ENCODE measurements at places on chromosomes 6 and 20. TPM values are rescaled to one million over a fixed set of nuclear protein-coding genes. Genes with fewer than 3 reads are reported as not detected.

- no peak overlapping the region for H3K4me3 ChIP-seq
- peak overlapping the region; percentile 65 for H3K27ac ChIP-seq
- peaks cover 7% of the 10 kb centered on the region for H3K36me3 ChIP-seq
- peaks cover 59% of the 10 kb centered on the region for H3K4me1 ChIP-seq
- no peak for DNase-seq
Measured at GRCh38 chr20:56439771-56440291, 27.8 kb downstream of the CASS4 start.

CCN5 gene
- total RNA-seq = 0.13 TPM

DNA sequence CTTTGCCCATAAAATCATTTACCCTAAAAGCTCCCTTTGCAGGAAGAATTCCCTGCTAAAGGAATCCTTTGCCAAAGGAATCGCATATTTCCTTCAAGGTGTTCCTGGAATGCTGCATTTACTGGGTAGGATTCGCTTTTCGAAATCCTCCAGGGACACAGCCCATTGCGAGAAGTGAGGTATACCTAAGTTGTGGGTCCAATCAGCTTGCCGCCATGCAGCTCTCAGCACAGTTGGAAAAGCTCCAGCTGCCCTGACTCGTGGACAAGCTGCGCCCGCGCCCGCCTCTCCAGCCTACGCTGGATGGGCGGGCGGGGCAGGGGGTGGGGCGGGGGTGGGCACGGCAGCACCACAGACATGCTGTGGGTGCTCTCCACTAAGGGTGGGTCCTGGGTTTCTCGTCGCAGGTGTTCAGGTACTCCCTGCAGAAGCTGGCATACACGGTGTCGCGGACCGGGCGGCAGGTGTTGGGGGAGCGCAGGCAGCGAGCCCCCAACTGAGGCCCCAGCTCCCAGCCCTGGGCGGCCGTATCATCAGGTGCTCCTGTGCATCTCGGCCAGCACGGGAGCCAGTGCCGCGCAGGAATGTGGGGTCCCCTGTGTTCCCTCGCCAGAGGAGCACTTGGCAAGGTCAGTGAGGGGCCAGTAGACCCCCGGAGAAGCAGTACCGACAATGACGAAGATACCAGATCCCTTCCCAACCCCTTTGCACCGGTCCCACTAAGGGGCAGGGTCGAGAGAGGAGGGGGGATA is 1.4 kb downstream of the NNAT start:
- DNase-seq = no peak
- H3K4me1 ChIP-seq = peaks cover 18% of the 10 kb centered on the region
- H3K36me3 ChIP-seq = peaks cover 7% of the 10 kb centered on the region
- no peak overlapping the region for H3K4me3 ChIP-seq
- no peaks in the 10 kb centered on the region for H3K27me3 ChIP-seq

DNA sequence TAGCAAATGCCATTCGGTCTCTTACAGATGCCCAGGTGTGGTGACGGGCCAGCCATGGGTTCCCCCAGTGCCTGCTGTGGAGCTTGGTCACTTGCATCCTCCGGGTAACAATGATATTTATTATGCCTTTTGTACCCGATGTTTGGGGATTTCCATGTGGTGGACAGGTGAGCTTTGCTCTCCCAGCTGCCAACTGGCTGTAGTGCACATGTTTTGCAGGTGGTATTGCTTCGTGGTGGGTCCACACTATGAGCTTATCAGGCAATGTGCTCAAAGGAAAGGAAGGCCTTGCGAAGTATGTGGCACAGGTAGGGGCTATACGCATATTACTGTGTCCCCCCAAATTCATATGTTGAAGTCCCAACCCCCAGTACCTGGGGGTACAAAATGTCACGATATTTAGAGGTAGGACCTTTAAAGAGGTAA is 4.2 kb upstream of the CTCFL start:
- no peak for DNase-seq
- no peak overlapping the region for H3K4me3 ChIP-seq
- peaks cover 13% of the 10 kb centered on the region for H3K27me3 ChIP-seq
- no peaks in the 10 kb centered on the region for H3K36me3 ChIP-seq
- H3K4me1 ChIP-seq = no peaks in the 10 kb centered on the region
- no peak overlapping the region for H3K27ac ChIP-seq

DNA sequence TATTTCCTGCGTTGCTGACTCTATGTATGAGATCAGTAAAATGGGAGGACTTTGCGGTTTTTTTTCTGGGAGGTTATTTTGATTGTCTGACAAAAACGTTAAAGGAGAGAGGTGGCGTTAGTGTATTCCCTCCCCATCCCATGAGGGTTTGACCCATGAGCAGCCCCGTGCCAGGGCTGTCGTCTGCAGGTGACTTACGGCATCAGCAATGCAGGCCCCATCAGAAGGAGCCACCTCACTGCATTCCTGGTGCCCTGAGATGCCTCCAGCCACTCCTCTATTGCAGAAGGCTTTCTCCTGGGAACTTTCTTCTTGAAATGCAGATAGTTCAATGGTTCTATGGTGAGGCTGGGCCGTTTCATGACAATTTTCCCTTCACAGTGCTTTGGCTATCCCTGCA is 149.3 kb downstream of the TTLL2 start:
- H3K27ac ChIP-seq = no peak overlapping the region
- H3K4me3 ChIP-seq = no peak overlapping the region
- H3K27me3 ChIP-seq = no peaks in the 10 kb centered on the region
- no peaks in the 10 kb centered on the region for H3K36me3 ChIP-seq
- DNase-seq = no peak
- H3K4me1 ChIP-seq = no peaks in the 10 kb centered on the region

CPNE5 gene
- 0.73 TPM for total RNA-seq

HLA-DQB2 gene
- total RNA-seq = 0.93 TPM

DNA sequence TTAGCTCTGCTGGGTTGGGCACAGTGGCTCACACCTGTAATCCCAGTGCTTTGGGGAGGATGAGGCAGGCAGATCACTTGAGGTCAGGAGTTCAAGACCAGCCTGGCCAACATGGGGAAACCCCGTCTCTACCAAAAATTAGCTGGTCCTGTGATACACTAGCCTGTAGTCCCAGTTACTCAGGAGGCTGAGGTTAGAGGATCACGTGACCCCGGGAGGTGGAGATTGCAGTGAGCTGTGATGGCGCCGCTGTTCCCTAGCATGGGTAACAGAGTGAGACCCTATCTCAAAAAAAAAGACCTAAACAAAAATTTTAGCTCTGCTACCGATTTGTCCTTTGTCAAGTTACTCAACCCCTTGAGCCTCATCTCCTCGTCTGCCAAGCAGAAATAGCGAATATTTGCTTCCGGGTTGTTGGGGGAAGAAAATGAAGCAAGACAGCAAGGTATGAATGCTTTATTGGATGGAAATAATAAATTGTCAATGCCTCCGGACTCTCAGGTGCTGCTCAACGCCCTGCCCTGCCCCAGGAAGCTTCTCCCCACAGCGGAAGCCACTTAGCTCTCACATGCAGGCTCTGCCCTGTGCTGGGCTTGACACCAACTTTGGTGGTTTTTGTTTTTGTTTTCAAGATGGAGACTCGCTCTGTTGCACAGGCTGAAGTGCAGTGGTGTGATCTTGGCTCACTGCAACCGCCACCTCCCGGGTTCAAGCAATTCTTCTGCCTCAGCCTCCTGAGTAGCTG is 24.9 kb upstream of the ITCH start:
- H3K4me3 ChIP-seq = no peak overlapping the region
- no peaks in the 10 kb centered on the region for H3K36me3 ChIP-seq
- H3K27me3 ChIP-seq = no peaks in the 10 kb centered on the region
- H3K4me1 ChIP-seq = no peaks in the 10 kb centered on the region
- H3K27ac ChIP-seq = peak overlapping the region; percentile 55
- DNase-seq = peak; percentile 51

DNA sequence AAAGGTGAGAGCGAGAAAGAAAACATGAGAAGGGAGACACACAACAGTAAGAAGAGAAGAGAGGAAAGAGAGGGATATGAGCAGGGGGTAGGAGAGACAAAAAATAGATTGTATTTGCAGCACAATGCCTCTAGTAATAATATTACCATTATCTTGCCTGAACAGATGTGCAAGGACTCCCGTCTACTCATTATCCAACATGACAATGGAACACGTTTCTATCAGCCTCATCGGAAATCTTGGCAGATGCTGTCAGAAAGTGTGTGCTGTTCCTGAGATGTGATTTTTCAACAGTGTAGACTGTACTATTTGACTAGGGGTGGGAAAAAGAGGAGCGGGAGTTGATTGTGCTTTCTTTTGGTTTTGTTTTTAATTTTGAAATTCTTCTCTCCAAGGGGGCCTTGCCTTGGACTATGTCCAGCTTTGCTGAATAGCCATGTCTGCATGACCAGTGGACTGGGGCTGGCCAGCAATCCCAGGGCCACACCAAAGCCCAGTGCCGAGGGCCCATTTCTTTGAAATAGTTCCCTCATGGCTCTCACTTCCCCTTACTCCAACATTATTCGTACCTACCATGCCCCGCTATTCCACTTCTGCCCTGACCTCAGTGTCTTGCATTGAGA is 11.3 kb upstream of the TRAM2 start:
- H3K27ac ChIP-seq = no peak overlapping the region
- no peaks in the 10 kb centered on the region for H3K36me3 ChIP-seq
- peaks cover 3% of the 10 kb centered on the region for H3K27me3 ChIP-seq
- DNase-seq = no peak
- no peaks in the 10 kb centered on the region for H3K4me1 ChIP-seq
- H3K4me3 ChIP-seq = no peak overlapping the region

DNA sequence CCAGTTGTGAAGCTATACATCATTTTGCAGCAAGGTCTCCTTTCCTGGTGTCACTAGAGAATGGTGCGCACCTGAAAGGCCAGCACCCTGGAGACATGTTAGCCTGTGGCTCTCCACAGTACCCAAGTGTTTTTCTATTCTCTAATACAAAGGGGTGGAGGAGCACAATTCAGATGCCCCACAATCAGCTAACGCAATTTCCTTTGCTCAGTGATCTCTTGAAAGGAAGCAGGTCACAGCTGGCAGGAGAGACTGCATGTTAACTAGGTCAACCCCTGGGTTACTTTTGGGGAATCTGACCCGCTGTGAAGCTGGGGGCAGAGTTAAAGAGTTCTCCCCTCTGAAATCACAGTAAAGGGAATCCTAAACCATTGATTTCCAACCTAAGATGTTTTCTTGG is 92.5 kb downstream of the B3GAT2 start:
- H3K27ac ChIP-seq = no peak overlapping the region
- DNase-seq = no peak
- H3K4me1 ChIP-seq = no peaks in the 10 kb centered on the region
- no peaks in the 10 kb centered on the region for H3K36me3 ChIP-seq

CLPSL1 gene
- total RNA-seq = not detected

DNA sequence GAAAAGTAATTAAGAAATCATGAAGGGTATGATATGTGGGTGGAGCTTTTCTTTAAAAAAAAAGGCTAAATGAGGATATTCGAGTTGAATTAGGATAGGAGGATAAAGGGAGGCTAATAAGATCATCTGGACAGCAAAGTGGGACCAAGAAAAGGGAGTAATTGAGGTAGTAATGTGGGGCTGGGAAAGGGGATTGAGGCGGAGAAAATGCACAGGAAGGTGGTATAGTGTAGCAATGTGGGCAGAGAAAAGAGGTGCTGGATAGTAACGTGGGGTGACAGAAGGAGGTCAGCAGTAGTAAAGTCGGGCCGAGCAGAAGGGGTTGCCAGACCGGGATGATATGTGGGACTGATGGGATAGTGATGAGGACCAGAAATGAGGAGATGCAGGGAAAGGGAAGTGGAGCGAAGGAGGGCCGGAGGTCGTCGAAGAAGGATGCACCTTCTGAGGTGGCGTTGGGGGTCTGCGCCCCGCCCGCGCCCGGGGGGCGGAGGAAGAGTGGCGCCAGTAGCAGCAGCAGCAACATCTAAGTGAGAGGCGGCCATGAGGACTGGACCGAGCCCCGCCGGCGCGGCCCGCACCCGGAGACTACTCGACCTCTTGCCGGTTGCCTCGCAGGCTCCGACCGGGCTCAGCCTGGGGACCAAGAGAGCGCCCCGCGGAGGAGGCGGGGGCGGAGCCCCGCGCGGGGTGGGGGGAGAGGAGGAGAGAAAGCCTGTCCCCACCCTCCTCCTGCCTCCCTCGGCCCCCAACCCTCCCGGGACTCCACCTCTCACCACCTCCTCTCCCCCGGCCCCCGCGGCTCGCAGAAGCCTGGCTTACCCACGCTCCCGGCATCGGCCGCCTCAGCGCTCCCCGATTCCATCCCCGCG is 887 bp downstream of the GABBR1 start:
- H3K4me3 ChIP-seq = peak overlapping the region; percentile 72
- H3K36me3 ChIP-seq = no peaks in the 10 kb centered on the region
- H3K4me1 ChIP-seq = peaks cover 18% of the 10 kb centered on the region

- H3K4me3 ChIP-seq = no peak overlapping the region
- no peak overlapping the region for H3K27ac ChIP-seq
- no peak for DNase-seq
- H3K36me3 ChIP-seq = no peaks in the 10 kb centered on the region
- H3K4me1 ChIP-seq = no peaks in the 10 kb centered on the region
Measured at GRCh38 chr6:7033202-7033601, 74.6 kb upstream of the RREB1 start.

GRCh38 chr20:24117383-24117782 is 128.8 kb upstream of the GGTLC1 start:
- DNase-seq = no peak
- no peak overlapping the region for H3K4me3 ChIP-seq
- H3K36me3 ChIP-seq = no peaks in the 10 kb centered on the region
- peaks cover 15% of the 10 kb centered on the region for H3K27me3 ChIP-seq
- no peak overlapping the region for H3K27ac ChIP-seq

UNC5CL gene
- total RNA-seq = 5.5 TPM

GRCh38 chr6:129329678-129330077 is 380.3 kb downstream of the ARHGAP18 start:
- H3K27me3 ChIP-seq = no peaks in the 10 kb centered on the region
- no peak overlapping the region for H3K4me3 ChIP-seq
- H3K4me1 ChIP-seq = no peaks in the 10 kb centered on the region
- H3K36me3 ChIP-seq = no peaks in the 10 kb centered on the region
- H3K27ac ChIP-seq = no peak overlapping the region

DNA sequence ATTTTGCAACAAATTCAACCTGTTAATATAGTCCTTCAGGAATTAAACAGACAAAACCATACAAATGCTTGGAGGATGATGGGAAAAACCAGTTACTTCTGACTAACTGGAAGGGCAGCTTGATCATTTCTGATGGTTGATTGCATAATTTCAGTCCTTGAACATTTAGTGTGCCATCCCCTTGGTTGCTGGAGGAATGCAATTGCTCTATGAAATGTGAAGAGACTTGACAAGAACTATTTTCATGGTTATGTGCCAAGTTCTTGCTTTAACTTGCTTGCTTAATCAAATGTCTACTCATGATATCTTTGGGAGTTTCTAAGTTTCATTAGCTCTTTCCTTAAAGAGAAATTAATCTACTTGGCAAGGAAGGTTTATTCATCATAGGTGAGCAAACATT is 45.2 kb downstream of the ANKEF1 start:
- no peaks in the 10 kb centered on the region for H3K4me1 ChIP-seq
- no peak overlapping the region for H3K27ac ChIP-seq
- H3K4me3 ChIP-seq = no peak overlapping the region
- no peaks in the 10 kb centered on the region for H3K27me3 ChIP-seq
- no peak for DNase-seq
- no peaks in the 10 kb centered on the region for H3K36me3 ChIP-seq

GRCh38 chr6:140193269-140193668 is 818.8 kb upstream of the CITED2 start:
- no peaks in the 10 kb centered on the region for H3K4me1 ChIP-seq
- no peaks in the 10 kb centered on the region for H3K27me3 ChIP-seq
- H3K4me3 ChIP-seq = no peak overlapping the region
- H3K36me3 ChIP-seq = no peaks in the 10 kb centered on the region
- H3K27ac ChIP-seq = no peak overlapping the region

MYB gene
- 23.9 TPM for total RNA-seq

OLIG3 gene
- total RNA-seq = not detected

Data from T-cell (primary cell).